Head of caudate nucleus (tissue), 42 donors: ENCODE measurements at places on chromosomes 5 and 9.

DNA sequence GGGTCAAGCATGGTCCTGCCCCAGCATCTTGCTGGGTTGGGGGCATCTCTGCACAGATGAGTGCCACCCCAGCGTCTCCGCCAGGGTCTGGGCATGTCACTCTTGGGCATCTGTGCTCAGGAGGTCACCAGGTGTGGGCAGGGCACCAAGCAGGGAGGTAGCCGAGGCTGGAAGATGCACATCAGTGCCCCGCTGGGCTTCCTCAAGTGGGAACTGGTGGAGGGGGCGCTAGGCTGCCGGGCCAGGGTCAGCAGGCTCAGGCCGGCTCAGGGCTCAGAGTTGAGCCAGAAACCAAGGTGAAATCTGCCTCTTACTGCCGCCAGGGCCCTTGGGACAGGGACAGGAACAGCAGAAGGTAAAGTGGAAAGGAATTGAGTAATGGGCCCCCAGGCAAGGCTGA, 4.0 kb upstream of the FUT7 start:
- no peak for DNase-seq

GRCh38 chr9:87498046-87498810, 561 bp downstream of the DAPK1 start:
- peak; percentile 61 for DNase-seq

DNA sequence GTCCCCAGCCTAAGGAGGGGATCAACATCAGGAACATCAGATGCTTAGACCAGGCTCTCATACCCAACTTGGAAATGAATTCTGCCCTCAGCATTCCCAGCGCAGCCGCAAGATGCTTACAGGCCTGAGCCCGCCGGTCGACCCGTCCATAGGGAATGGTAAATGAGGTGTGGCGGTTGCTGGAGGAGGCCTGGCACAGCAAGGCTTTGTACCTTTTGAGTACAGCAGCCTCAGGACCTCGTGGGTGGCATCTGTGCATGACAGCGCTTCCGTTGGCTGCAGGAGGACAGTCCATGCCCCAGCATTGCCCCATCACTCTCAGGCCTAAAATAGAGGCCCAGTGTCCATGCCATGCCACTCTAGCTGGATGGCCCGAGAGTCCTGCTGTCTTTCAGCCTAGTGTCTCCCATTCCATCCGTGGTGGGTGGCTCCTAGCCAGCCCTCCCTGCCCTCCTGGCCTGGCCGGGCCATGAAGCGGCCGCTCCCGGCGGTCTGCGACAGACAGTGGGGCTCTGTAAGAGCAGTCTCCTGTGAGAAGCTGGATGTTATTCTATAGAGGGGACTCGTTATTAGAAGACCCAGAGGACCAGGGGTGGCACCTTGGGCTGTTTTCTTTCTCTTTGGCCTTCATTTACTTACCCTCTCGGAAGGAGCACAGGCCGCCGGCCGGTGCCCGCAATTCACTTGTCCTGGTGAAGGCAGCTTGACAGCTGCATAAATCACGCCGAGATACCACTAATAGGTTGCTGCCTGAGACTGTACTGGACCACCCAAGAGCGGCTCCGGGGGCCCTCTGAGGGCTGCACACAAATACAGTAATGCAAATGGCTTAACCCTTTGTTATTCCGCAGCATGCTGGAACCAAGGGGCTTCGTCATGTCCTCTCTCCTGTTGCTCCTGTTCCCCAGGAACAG, 223.5 kb upstream of the TUT7 start:
- DNase-seq = no peak

DNA sequence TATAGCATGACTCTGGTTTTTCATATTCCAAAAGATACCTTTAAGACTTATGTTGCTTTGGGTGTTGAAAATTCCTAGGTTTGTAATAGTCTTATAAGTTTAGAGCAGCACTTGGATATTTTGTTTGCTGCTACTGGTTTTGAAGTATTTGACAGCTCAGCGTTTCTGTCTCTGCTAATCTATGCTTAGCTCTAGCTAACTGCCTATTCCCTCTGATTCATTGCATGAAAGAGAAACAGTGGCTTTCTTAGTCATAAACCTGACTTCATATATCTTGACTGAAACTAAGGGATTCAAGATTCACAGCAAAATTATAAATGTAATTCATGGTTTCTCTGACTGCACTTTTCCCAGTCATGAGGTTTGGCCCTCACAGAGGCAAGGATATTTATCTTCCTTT, 35.6 kb upstream of the ANXA1 start:
- no peak for DNase-seq

DNA sequence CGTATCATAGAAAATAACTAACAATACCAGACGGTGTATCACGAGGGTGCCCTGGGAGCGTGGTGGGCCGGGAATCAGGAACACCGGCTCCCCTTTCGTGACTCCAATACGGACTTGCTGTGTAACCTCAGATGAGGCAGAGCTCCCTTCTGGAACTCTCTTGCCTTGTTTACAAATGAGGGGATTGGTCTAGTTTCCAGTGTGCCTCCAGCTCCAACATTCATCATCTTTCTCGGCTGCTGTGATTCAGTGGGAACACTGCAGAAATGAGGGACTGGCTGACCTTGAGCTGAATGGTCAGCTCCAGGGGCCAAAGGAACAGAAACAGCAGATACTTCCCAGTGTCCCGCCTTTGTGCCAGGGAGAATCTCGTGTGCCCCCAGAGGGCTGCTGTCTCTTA, 22.6 kb upstream of the TGFBI start:
- no peak for DNase-seq

DNA sequence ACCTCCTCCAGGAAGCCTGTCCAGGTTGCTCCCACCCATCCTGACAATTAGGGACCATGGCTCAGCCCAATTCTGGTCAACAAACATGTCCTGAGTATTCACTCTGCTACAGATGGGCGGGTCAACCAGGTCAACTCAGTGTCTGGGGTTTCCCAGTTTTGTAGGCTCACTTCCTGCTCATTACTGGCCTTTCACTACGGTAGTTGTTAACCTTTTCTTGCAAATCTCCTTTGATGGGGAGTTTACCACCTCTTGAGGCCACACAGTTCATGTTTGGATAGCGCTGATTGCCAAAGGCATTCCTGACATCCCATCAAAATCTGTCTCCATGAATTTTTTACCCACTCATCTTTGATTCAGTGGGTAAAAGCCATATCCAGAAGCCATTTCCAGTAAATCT, 13.8 kb downstream of the TMEM8B start:
- DNase-seq = no peak

GRCh38 chr9:122779181-122779580, 9.6 kb upstream of the OR5C1 start:
- DNase-seq = no peak

DNA sequence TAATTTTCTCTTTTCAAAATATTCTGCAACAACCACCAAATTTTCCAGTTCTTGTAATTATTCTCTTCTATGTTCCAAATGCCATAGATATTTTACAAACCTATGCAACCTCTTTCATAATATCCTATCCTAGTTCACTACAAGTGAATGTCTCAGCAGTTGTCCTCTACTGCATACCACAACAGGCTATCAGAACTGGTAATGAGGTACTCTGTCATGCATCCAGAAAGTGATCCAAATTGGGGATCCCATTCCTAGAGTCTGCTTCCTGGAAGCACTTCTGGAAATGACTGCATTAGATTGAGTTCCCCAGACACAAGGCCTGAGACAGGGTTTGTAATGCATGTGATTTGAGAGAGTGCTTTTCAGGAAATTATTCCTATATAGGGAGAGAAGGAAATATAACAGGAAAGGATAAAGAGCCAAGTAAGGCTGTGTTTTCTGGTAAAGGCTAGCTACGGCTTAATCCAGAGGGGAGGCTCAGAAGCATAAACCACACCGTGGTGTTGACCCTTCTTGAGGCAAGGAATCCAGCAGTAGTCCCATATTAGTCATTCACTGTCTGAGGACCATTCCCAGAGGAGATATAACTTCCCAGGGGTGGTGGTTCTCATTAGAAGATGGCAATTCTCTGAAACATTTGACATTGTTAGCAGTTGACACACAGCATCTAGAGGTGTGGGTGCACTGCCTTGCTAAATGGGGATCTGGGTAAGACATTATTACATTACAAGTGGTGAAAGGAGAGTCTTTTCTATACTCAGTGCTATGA, 80.3 kb upstream of the FST start:
- DNase-seq = no peak
